ENCODE measurements at places on chromosomes 6 and 20.

- no peak for DNase-seq
These were observed 7.2 kb upstream of the CHMP4B start for GRCh38 chr20:33803921-33804337.

- DNase-seq, result no peak
These were observed 117.4 kb upstream of the RPS6KA2 start for GRCh38 chr6:166744223-166745134.

- no peak for DNase-seq
These were observed 567.3 kb upstream of the BTBD3 start for GRCh38 chr20:11350126-11351005.

- DNase-seq, result no peak
These were observed 8.7 kb downstream of the PLAGL1 start for GRCh38 chr6:143999406-143999805.

GRCh38 chr6:35497571-35498421 lies 917 bp upstream of the TEAD3 start:
- DNase-seq, result no peak

- DNase-seq, result peak; percentile 13
These were observed 69.4 kb downstream of the NRN1 start for GRCh38 chr6:5937169-5937909.

DNA sequence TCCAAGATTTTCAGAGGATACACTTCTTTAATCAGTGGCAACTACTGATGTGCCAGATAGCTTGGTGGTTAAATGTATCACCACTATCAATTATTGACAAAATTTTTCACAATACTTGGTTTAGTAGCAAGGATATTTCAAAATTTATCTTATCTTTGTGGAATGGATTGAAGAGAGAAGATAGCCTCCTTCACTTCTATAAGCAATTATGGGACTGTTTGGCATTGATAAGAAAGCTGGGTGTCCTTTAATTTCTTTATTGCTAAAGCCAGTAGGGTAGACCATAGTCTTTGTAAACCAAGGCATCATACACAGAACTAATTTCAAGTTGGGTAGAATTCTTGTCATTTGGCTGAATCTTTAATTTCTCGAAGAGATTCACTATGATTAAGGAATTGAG lies 4.9 kb upstream of the RNF182 start:
- no peak for DNase-seq

DNA sequence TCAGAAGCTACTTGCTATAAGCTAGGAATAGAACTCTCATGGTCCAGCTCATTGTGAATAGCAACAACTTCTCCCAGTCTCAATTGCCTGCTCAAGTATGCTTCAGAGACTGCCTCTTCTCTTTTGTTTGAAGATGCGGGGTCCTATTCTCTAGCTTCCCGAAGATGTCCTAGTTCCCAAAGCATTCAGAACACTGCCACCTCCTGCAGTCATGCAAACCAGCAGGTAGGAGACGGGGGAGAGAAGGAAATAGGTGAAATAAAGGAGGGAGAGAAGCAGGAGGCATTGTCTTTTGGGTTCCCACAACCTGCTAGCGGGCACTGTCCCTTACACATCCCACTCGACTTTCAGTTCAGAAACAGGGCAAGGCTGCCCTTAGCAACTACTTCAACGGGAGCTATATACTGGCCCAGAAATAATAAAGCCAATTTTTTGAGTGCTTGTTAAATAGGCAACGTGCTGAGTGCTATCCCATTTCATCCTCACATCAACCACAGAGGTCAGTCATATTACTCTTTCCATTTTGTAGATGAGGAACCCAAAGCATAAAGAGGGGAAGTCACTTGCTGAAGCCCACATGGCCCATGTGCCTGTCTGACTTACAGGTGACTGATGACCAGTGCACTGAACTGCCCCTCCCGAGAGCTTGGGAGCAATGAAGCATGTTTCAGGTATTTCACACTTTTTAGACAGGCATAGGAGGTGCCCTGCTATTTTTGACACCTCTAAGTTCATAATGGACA lies 61.9 kb upstream of the ATXN1 start:
- no peak for DNase-seq

DNA sequence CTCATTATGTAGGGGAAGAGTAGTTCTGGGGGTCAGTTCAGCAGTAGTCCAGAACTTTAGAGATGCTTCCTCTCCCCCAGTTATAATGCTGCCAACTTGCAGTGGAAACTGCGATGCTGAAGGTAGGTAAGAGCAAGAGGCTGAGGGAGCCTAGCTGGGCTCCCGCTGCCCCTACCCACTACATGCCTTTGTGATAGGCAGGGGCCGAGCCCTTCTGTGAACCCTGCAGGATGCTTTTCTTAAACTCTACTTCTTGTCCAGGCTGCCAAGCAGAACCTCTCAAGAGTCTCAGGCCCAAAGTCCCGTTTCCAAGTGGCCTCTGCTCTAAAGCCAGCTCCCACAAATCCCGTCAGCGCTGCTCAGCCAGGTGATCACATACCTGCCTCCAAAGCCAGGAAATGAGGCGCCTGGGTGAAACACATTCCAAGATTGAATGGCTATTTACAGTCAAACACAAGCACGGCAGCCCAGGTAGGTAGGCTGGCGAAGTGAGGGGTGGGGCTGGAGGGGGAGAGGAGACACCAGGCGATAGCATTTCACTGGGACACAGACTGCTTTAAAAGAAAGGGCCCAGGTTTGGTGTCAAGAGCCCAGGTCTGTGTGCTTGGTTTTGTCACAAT lies 150.7 kb downstream of the CD24 start:
- no peak for DNase-seq

- no peak for DNase-seq
These were observed 106.4 kb upstream of the PDE10A start for GRCh38 chr6:165769401-165769800.

DNA sequence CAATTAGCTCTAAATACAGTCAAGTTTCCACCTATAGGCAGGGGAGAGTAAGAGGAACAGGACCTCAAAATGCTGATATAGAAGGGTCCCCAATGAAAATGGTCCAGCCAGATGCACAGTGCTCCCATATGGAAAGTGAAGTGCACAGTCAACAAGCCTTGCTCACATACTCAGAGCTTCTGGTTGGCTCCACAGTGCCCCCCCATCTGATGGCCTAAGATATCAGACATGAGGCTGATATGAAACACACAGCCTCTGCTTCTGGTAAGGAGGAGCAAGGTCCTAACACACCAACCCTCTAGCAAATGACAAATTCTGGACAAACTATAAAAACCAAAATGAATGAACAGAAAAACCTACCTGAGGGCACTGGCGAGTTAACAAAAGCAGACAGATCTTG lies 111.4 kb upstream of the EMILIN3 start:
- DNase-seq, result no peak

DNA sequence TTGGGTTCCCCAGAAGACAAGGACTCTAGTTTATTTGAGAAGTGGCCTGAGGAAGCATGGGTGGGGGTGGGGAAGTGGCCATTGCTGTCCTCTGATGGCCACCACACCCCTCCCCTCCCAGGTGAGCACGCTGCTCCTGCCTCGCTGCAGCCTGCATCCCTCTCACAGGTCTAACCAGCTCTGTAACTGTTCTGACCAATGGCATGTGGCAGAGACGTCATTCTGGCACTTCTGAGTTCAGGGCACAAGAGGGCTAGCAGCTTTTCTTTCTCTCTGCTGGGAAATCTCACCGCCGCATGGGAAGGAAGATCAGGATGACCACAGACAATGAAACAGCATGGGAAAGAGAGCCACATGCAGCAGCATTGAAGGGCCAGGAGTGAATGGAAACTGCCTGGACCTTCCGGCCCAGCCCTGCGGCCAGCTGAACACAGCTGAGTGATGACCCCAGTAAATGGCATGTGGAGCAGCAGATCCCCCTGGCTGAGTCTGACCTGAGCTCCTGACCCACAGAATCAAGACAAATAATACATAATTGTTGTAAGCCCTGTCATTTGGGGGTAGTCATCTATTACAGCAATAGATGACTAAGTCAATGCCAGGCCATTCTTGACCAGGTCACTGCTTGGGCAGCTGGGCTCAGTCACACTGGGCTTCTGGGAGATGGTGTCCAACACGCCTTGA lies 179.8 kb downstream of the LINC00237 start:
- no peak for DNase-seq

DNA sequence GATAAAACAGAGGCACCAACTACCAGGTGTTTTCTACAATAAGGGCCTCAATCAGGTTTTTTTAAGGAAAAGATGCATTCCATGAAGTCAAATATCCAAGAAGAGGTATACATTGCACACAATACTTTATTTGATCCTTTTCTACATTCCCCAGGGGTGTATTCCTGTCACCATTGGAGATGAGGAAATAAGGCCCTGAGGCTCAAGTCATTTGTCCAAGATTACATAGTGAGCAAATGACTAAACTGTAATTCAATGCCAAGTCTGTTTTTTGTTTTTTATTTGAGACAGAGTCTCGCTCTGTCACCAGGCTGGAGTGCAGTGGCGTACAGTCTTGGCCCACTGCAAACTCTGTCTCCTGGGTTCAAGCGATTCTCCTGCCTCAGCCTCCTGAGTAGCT lies 69.2 kb upstream of the CDYL start:
- DNase-seq, result no peak

DNA sequence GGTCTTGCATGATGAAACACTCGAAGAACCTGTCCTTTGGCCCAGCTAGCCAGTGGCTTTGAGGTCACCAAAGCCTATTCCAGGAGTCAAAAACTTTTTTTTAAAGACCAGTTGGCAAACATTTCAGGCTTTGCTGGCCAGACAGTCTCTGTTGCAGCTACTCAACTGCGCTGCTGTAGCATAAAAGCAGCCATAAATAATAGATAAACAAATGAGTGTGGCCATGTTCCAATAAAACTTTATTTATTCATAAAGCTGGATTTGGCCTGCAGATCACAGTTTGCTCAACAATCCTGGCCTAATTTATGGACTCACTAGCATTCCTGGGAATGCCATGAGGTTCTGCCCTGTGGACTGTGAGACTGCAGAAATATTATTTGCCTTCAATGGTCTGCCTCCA lies 68.8 kb upstream of the LTV1 start:
- DNase-seq, result no peak

- no peak for DNase-seq
These were observed 25.4 kb downstream of the KIAA0319 start for GRCh38 chr6:24620637-24621036.

DNA sequence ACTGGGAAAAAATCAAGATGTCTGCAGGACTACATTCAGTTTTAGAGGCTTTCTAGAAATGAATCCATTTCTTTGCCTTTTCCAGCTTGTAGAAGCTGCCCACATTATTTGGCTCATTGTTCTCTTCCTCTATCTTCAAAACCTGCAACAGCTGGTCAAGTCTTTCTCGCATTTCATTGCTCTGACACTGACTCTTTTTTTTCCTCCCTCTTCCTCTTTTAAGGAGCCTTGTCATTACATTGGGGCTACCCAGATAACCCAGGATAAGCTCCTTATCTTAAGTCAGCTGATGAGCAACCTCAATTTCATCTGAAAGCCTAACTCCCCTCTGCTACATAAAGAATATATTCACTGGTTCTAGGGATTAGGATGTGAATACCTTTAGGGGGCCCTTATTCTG lies 53.2 kb upstream of the CEP162 start:
- no peak for DNase-seq

DNA sequence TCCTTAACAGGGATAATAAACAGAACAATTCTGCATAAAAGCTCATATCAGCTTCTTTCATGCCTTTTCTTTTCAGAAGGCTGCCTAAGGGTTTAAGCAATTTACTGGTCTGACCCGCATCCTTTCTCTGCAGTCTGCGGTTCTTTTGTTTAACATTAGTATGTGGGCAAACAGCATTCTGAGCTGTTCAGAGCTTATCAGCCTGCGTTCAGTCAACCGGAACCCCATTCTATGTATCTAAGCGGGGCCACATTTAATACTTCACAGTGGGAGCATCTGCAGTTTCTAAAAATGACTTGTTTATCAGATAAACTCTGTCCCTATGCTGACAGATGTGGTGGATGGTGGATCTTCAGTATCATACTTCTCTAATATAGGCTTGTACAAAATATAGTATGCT lies 758.9 kb upstream of the MMS22L start:
- no peak for DNase-seq

- no peak for DNase-seq
These were observed 92.8 kb upstream of the FAM184A start for GRCh38 chr6:119171088-119171841.

DNA sequence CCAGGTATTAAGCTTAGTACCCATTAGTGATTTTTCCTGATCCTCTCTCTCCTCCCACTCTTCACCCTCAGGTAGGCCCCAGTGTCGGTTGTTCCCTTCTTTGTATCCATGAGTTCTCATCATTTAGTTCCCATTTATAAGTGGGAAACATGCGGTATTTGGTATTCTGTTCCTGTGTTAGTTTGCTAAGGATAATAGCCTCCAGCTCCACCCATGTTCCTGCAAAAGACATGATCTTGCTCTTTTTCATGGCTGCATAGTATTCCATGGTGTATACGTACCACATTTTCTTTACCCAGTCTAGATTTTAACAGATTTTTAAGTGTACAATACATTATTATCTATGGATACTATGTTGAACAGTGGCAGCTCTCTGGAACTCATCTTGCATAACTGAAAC lies 44.4 kb downstream of the CYP24A1 start:
- no peak for DNase-seq

DNA sequence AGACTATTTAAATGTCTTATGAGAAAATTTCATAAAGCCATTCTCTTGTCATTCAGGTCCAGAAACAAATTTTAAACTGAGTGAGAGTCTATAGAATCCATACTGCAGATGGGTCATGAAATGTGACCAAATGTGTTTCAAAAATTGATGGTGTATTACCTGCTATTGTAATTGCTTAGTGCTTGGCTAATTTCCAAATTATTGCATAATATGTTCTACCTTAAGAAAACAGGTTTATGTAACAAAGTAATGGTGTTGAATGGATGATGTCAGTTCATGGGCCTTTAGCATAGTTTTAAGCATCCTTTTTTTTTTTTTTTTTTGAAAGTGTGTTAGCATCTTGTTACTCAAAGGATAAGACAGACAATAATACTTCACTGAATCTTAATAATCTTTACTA lies 5.0 kb downstream of the MARCKS start:
- DNase-seq, result no peak

- DNase-seq, result no peak
These were observed 122.1 kb upstream of the SPACA1 start for GRCh38 chr6:87925373-87926060.

Measured in NCI-H1092 (cell line).